Germinal center (tissue), 1 donor: ENCODE measurements at places on chromosomes 1 and 21.

- DNase-seq: no peak
These were observed 79.5 kb downstream of the STUM start for GRCh38 chr1:226627924-226628611.

DNA sequence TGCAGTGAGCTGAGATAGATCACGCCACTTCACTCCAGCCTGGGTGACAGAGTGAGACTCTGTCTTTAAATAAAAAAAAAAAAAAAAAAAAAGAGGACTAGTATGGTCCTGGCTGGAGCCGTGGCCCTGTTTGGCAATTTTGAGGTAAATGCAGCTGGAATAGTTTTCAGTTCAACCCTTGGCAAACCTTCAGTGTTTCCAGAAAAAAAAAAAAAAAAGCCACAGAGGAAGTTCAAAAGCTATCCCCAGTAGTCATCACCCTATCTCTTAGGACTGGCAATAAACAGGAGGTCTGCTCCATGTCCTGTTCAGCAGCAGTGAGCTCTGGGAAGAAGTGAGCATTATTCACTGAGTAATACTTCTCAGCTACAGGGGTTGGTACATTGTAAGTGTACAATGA is 56.8 kb upstream of the ERRFI1 start:
- no peak for DNase-seq

DNA sequence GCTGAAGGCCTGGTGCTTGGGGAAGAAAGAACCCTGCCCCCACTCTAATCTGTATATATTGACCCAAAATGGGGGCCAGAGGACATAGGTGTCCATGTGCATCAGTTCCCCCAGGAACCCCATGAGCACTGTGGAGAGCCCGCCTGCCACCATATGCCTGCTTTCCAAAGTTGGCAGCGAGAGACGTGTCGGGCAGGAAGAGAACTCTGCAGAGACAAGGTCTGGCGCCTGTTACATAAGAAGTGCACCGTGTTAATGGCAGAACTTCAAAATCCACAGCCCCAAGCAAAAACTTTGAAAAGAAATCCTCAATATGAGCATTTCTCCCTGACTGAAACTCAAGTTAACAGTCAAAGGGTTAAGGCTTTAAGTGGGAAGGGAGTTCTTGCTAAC is 8.0 kb downstream of the CTNNBIP1 start:
- no peak for DNase-seq

DNA sequence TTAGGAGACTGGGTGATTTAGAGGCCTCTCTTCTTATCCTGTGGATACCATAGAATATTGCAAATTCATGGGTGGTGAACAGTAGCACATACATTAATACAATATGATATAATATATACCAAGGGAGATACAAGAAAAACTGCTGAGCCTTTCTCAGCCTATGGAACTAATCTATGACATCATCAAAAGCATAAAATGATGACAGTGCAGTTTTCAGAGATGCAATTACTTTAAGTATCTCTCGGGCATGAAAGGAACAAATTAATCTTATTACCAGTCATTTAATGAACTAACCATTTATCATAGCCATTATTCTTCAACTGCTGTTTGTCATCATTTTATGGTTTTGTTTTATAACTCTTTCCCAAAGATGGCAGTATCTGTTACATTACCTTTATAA is 3.5 kb downstream of the CHODL start:
- no peak for DNase-seq

GRCh38 chr1:29633771-29634170 is 397.4 kb downstream of the PTPRU start:
- DNase-seq: no peak
